ENCODE measurements at places on chromosomes 6 and 20.

- peak; percentile 67 for DNase-seq
Measured at GRCh38 chr6:10659699-10660348, 34.6 kb downstream of the C6orf52 start.

GRCh38 chr6:26043384-26044139, 43.7 kb upstream of the HFE start:
- DNase-seq, result no peak

GRCh38 chr6:33861722-33862121, 57.9 kb upstream of the MLN start:
- no peak for DNase-seq

GRCh38 chr6:83417880-83418663, 12.8 kb downstream of the ME1 start:
- peak; percentile 73 for DNase-seq

DNA sequence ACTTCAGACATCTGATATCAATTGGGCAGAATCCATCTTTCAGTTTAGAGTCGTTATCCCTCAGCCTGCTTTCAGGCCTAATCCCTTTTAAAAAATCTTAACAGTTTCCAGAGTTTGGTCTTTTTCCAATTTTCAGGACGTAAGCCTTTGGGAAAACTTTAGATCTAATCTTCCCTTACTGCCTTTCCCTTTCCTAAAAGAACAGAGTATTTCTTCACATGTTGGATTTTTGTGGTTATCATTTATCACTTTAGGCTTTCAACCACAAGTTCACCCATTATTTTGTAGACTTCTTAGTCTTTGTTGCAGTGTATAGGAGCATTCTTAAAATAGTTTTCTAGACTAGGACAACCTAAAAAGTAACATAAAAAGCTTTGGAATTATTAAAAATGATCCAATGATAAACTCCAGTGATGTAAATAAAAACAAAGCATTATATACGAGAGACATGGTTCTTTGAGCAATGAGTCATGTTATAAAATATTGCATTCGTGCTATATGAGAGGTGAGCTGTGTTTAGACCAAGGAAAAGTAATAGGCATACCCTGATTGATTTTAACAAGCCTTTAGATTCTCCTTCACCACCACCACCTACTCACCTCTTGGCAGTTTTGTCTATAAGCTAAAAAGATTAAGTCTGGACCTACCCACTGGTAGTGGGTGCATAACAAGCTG, 90.4 kb upstream of the MCHR2 start:
- no peak for DNase-seq

- no peak for DNase-seq
Measured at GRCh38 chr6:34472425-34472824, 6.5 kb downstream of the PACSIN1 start.

DNA sequence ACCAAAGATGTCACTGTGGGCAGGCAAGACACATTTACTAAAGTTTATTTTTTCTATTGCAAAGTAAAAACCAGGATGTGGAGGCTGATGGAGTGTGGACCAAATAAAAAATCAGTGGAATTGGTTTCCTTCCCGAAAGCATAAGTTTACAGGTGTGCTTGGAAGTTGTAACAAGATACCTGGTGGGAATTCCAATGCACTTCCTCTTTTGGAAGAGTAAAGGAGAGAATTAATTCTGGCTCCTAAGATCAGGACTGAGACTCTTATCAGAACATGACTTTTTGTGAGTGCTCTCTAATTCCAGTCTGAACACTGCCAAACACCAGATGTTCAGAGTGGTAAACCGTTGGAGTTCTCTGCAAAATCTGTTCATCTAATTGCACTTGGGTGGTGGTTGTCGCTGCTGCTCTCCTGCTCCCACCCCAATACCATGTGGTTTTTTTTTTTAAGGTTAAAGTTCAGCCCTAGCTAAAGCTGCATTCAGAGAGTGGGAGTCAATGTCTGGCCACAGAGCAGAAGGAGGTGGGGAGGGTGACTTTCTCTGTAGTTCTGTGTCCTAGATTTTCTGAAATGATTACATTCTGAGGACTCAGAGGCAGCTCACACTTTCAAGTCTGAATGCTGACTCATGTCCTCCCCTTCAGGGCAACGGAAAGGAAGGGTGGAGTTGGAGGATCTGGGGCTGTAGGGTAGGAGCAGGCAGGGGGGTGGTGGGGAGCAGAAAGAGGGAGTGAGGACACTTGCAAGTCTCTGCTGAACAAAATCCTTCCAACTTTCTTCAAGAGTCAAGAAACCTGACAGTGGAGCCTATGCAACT, 275.8 kb upstream of the PRDM1 start:
- peak; percentile 95 for DNase-seq

DNA sequence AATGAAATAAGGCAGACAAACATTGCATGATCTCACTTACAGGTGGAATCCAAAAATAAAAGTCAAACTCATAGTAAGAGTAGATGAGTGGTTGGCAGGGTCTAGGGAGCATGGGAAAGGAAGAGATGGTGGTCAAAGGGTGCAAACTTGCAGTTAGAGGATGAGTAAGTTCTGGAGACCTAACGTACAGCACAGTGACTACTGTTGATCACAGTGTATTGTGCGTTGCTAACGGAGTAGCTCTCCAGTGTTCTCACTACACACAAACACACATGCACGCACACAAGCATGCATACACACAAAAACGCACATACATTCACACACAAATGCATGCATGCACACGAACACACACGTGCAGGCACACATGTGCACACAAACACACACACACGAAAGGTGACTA, 54.9 kb downstream of the LY86 start:
- no peak for DNase-seq

DNA sequence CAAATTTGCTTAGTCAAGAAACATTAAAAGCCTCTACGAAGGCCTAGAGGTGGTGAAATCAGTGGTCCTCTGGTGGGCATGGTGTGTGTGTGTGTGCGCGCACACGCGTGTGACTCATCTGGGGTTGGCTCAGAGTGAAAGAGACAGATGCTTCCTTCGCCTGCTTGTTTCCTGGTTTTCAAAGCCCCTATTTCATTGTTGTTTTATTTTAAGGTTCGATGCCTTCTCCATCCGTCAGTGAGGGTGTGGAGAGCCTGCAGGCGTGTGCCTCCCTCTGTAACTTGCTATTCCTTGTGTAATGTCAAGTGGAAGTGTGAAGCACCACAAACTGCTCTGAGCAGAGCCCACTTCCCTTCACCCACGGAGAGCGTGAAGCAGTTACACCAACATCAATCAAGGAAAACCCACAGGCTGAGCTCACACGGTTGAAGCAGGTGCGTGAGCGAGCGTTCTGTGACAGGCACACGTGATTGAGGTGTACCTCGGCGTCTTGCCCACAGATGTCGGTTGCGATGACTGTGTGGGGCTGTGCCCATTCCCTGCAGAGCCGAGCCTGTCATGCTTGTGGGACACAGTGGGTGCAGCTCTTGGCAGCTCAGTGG, 233.9 kb downstream of the PRL start:
- DNase-seq, result no peak

- DNase-seq, result no peak
Measured at GRCh38 chr20:53122853-53123252, 150.7 kb downstream of the TSHZ2 start.

DNA sequence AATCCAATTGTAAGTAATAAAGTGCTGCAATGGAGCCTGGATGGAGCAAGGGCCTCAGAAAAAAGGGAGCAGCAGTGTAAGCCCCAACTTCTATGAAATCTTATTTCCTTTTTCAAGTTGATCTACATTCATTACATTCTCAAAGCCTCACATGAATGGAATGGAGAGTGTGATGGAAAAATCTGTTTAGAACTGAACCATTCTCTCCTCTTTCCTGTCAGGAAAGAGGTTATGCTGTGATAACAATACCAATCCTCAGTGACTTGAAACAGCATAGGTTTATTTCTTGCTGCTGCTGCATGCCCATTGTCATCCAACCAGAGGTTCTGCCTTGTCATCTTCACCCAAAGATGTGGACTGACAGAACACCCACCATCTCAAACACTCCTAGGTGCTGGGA, 8.9 kb upstream of the OR2H2 start:
- DNase-seq, result no peak

DNA sequence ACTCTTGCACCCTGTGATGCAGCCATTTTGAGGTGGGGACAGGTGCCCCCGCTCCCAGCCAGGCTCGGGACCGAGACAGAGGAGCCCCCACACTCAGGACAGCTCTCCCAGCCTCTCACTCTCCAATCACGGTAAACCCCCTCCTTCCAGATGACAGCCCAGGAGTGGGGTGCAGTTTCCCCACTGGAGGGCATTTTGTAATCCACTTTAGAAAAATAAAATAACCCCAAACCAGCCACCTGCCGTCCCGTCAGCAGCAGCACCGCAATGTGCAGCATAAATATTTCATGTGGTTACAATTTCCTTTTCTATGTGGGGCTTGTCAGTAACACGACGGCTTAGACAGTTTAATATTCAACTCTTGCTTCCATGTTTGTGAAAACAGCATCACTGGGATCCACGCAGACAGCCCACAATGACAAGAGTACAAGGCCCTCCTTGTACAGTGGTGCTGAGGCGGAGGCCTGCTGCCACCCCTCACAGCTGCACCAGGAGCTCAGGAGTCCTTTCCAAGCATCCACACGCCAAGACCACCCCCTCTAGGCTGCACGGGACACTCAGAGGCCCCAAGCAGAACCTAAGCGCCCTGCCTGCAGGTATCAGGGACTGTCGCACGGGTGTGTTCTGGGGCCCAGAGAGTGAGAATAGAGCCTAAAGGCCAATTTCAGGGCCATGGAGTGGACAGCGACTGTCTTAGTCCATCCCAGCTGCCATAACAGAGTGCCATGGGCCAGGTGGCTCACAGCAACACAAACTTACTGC, 116.7 kb downstream of the JPH2 start:
- no peak for DNase-seq

GRCh38 chr6:3384241-3385143, 72.4 kb downstream of the SLC22A23 start:
- no peak for DNase-seq

- no peak for DNase-seq
Measured at GRCh38 chr6:36329798-36330291, 6.8 kb downstream of the BNIP5 start.

DNA sequence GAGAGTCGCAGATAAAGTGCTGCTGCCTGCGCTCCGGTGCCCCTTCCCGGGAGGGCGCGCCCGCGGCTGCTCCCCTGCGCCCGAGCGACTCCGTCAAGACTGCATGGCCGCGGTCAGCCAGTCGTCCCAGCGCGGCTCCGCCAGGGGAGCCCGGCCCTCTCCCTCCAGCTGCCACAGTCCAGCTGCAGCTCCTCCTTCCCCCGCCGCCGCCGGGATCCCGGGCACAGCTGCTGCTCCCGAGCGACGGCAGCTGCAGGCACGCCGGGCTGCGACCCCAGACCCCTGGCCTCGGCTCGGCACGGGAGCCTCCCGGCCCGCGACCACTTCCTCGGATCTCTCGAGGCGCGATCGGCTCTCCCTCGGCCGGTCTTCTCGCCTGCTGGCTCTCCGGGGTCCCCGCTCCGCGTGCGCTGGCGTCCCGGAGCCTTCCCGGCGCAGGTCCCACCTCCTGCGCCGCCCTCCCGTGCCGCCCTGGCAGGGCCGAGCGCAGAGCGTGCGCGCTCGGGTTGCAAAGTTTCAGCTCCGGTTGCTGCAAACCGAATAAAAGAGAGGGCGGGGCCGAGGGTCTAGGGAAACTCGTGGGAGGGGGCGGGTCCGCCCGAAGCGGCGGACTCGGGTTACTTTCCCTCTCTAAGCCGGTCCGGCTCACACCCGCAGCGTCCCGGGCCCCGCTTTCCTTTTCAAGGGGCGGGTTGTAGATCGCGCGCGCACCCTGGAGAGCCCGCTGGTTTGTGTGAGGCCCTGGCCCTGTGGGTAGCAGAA, at the start of gene CNKSR3:
Gene CNKSR3 (minus strand): TSS at position 542 of the 762 bp plus-strand sequence. CDS start 571 bp downstream, outside the sequence.
- peak; percentile 90 for DNase-seq

DNA sequence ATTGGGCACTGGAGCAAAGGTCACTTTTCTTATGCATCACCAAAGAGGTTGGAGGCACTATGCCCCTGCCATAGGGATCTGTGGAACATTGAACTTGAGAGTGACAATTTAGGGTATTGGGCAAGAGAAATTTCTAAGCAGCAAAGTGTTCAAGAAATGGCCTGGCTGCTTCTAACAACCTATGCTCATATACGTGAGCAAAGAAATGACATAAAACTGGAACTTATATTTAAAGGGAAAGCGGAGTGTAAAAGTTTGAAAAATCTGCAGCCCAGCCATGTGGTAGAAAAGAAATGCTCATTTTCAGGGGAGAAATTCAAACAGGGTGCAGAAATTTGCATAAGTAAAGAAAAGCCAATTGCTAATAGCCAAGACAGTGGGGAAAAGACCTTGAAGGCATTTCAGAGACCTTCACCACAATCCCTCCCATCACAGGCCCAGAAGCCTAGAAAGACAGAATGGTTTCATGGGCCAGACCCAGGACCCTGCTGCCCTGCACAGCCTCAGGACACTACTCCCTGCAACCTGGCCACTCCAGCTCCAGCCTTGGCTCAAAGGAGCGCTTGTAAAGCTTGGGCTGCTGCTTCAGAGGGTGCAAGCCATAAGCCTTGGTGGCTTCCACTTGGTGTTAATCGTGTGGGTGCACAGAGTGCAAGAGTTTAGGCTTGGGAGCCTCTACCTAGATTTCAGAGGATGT, 24.4 kb downstream of the NCR2 start:
- DNase-seq, result no peak

DNA sequence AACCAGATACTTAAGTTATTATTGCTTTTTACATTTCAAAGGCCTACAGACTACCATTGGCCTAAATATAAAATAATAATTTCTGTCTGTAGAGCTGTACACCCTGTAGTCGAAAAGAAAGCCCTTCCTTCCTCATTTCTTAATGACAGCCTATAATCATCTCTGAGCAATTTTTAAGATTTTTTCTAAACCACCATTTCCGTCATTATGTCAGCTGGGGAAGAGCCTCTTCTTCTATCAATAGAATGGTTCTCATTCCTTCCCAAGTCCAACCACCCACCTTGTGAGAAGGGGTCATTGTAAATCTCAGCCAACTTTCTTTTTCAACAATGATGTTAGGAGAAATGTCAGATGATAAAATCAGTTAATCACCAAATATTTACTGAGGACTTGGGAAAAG, 91.8 kb downstream of the PLEKHG1 start:
- DNase-seq, result peak; percentile 69

DNA sequence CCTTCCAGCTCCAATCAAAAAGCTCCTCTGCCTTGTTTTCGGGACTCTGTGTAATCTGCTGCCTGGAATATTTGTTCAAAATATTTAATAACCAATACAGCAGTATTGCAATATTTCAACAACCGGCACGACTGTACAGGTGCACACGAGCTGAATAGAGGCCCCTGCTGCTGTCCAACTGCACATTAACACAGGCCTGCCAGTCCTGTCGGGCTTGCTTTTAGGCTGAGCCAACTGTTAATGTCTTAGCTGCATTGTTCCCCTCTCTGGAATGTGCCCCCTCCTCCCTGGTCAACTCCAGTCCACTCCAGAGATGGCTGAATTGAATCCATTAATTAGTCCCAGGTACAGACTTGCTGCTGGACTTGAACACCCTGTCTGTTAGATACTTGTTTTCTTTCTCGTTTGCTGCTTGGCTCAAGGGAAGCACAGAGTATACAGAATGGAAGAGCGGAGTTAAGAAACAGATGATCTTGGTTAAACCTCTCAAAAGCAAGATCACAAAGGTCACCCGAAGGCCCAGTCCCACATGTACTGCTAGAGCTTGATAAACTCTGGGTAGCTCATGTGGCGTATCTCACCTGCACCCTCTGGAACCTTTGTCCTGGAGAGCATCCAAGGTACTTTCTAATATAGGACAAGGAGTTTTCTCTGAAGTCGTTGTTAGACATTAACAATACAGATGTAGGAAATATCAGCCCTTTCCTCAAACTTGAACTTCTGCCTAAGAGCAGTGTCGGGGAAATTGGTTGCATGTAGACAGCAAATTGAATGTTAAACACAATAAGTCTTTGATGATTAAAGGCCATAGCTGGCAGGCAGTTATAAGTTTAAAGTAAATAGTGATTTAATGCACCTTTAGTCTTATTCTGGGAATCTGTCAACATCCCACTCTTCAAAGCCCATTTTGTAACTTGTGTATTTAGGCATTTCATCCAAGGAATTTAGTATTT, 31.9 kb downstream of the SHLD1 start:
- no peak for DNase-seq

Data from KBM-7 (cell line).